NK-92 treated with Interleukin-12 subunit alpha and Interleukin-12 subunit beta, amount 100 ng/mL, for 24 hours (cell line): ENCODE measurements at places on chromosomes 2 and 18.

DNA sequence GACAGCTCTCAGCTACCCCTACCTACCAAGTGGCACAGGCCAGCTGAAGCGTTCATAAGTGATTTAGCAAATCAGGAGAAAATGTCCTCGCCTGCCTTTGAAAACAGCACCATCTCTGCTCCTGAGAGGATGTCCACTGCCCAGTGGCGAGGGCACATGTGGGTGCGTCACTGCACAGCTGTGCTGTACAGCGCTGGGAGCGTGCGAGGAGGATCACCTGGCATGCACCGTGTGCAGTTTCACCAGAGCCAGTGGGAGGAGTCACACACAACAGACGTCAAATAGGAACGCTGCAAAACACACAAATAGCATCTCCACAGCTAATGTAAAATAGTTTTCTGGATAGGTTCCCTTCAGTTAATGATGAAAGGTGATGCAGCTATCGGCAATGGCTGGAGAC lies 154.1 kb downstream of the HDAC4 start:
- DNase-seq: no peak

DNA sequence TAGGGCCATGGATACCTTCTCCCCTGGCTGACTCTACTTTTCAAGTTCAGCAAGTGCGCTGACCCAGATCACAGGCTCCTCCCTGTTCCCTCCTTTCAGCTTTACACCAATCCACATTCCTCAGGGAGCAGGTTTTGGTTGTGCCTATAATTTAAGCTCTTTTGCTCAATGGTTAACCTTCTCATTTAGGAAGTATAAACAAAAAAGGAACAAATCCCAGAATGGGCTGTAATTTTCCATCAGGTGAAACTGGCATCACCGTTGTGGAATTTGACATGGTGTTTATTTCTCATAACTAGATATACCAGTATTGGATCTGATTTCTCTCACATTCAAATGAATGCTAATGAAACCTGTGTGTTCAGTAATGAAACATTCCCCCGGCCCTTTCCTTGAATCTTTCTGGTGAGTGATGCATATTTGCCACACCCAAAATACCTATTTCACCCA lies 13.6 kb downstream of the STRN start:
- no peak for DNase-seq

GRCh38 chr2:138712212-138712979 lies 67.8 kb downstream of the NXPH2 start:
- no peak for DNase-seq

GRCh38 chr2:239903803-239904202 lies 121.3 kb downstream of the NDUFA10 start:
- DNase-seq: no peak

- no peak for DNase-seq
Measured at GRCh38 chr2:6069381-6069780, 377.2 kb downstream of the SOX11 start.
